ENCODE measurements at places on chromosomes 6 and 20.

GRCh38 chr6:161017766-161018564 lies 26.4 kb downstream of the MAP3K4 start:
- DNase-seq: no peak

DNA sequence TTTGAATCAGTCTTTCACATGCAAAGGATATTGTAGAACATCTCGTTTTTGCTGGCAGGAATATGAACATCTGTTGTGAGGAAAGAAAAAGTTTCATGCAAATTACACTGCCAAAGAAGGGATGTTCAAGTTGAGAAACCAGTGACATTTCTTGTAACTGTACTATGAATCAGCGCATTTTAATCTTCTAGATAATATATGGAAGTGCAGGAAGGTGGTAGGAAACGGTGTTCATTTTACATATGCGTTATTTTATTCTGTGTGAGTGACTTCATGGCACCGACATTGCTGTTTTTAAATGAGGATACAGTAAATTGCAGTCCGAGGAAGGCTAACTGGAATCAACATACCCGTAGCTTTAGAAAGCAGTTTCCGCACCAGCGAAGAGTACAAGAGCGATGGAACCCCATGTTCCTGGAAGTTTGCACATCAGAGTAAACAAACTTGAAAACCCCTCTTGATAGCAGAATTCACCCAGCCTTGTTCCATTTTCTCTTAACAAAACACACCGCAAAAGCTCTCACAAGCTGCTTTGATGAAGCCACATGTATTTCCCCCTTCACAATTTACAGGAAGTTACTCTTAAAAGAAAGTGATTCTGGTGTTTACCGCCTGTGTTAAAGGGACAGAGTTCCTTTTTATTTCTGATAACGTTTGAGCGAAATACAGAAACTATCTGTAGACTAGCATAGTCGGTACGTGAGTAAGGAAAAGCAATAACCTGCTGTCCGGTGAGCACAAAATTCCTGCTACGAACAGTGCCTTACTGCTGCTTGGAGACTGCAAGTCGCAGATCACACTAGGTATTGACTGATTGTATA lies 11.5 kb downstream of the PRDM1 start:
- no peak for DNase-seq

DNA sequence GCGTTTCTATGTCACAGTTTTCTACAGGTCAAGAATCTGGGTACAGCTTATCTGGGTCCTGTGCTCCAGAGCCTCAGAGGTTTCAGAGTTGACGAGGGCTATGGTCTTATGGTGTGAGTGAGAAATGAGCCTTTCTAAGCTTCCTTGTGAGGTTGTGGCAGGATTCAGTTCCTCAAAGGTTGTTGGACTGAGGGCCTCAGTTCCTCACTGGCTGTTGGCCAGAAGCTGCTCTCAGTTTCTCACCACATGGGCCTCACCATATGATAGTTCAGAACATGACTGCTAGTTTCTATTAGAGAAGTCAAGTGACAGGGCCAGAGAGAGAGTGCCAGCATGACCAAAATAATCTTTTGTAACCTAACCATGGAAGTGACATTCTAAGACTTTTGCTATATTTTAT lies 96.1 kb downstream of the NUS1 start:
- DNase-seq: no peak

- peak; percentile 67 for DNase-seq
Measured at GRCh38 chr6:16319813-16320532, 81.6 kb downstream of the GMPR start.

GRCh38 chr6:89799756-89800155 lies 19.8 kb downstream of the MDN1 start:
- no peak for DNase-seq

- no peak for DNase-seq
Measured at GRCh38 chr6:154463573-154464419, 46.7 kb downstream of the CNKSR3 start.

DNA sequence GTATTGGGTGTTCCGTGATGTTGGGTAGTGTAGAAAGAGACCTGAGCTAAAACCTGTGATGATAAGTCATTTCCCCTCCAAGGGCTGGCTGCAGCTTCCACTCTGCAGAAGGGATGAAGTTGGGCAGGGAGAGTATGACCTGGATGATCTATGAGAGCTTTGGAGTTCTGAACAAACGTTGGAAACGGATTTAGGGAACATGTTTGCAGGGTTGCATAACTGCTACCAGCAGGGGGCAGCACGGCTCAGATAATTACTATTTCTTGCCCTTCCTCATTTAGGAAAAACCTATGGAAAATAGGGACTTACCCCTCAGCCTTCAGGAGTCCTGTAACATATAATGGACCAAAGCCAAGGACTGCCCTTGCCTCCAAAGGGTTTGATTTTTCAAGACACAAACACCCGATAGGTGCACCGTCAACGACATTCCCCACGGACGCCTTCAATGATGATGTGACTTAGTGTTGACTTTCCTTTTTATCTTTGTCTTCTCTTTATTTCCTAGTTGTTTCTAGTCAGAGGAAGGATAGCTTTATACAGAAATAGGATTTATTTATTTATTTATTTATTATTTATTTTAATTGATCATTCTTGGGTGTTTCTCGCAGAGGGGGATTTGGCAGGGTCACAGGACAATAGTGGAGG lies 164.9 kb upstream of the SASH1 start:
- peak; percentile 62 for DNase-seq

DNA sequence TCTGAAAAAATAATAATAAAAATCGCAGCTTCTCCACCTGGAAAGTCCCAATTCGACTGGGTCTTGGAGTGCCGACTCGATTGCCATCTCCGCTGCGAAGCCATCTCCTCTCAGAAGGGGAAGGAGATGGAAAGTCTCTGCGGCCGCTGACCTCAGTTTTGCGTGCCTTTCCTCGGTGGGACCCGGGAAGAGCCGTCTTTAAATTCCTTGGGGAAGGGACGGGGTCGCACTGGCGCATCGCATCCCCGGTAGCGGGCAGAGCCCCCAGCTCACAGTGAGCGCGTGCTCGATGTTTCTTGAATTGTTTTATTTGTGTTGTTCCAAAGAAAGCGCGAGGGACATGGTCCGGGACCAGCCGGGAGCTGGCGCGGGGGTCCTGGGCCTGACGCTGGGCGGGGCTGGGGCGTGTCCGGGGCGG lies 270 bp upstream of the TIAM2 start:
- peak; percentile 26 for DNase-seq

DNA sequence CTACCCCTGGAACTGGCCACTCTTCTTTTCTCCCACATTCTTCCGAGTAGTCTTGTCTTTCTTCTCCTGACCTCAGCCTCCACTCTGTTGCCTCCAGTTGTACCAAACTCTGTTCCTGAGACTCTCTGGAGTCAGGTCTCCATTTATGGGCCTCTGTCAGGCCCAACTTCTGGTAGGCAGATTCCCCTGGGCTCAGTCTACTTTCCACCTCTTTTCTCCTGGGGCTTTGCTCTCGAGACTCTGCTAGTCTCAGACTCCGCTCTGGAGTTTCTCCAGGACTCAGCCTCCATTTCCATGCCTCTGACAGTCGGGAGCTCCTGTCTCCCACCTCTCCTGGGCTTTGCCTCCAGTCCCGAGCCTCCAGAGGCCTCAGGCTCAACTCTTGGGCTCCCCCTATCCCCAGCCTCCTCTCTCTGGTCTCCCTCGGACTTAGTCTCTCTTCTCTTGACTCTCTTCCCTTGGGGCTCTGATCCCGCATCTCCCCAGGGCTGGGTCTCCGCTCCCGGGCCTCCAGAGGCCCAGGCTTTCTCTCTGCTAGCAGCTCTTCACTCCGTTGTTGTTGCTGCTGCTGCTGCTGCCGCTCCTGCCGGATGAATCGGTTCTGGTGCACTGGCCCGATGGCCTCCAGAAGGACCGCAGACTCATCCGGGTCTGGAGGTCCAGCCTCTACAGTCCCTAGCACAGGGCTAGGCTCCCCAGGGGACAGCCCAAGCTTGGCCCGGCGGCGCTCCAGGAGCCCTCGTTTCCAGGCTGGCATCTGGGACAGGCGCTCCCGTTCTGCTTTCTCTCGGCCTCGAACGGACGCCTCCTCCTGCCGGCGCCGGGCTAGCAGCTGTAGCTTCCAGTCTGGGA lies 1.1 kb downstream of the PPP1R18 start:
- peak; percentile 52 for DNase-seq

DNA sequence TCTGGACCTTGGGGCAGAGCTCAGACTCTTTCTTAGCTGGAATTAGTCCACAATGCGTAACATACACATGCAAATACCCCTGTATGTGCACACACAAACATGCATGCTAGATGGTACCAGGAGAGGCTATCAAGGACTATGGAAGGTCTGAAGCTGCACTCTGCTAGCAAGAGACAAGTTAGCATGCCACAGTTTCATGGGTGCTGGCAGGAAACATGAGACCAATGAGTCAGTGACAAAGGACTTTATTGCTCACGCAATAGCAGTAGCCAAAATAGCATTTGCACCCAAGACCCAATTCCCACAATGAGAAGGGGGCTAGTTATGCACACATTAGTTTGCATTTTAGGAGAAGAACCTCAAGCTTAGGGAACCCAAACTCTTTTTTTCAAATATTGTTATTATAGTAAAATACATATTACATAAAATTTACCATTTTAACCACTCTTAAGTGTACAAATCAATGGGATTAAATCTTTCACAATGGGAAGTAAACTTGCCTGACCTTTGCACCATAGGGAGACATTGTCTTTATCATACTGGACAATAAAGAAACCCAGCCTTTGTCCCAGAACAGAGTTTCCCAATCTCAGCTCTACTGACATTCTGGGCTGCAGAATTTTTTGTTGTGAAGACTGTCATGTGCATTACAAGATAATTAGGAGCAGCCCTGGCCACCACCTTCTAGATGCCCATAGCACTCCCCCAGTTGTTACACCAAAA lies 69.1 kb downstream of the NRSN1 start:
- DNase-seq: no peak

- DNase-seq: no peak
Measured at GRCh38 chr6:86756640-86757229, 180.6 kb upstream of the HTR1E start.

GRCh38 chr6:33787954-33788693 lies 806 bp downstream of the LEMD2 start:
- DNase-seq: peak; percentile 75

GRCh38 chr20:33875055-33875454 lies 63.9 kb downstream of the CHMP4B start:
- DNase-seq: no peak

DNA sequence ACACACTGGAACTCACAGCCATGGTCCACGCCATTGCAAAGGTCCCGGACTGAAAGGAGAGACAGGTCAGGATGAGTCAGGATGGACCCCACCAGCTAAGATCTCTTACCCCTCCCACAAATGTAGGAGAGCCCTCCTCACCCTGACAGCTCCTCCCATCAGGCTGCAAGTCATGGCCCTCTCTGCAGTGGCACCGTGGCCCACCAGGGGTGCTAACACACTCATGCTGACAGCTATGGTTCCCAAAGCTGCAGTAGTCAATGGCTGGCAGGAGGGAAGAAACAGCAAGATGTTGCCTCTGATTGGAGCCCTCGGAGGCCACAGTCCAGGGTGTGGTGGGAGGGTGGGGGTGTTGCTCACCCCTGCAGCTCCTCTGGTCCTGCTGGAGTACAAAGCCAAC lies 5.7 kb upstream of the RBPJL start:
- DNase-seq: peak; percentile 76

GRCh38 chr6:127216810-127217789 lies 49.6 kb upstream of the RNF146 start:
- no peak for DNase-seq

- DNase-seq: no peak
Measured at GRCh38 chr6:12911427-12911826, 194.9 kb downstream of the PHACTR1 start.

- DNase-seq: no peak
Measured at GRCh38 chr20:3970016-3970415, 45.3 kb downstream of the RNF24 start.

- no peak for DNase-seq
Measured at GRCh38 chr6:56643379-56644089, 845 bp upstream of the DST start.

- no peak for DNase-seq
Measured at GRCh38 chr6:107731422-107732319, 92.4 kb downstream of the SCML4 start.

GRCh38 chr6:6556161-6556737 lies 32.3 kb upstream of the LY86 start:
- no peak for DNase-seq
